Heart right ventricle (tissue), 16 donors: ENCODE measurements at places on chromosomes 13 and 19. TPM values are rescaled to one million over a fixed set of nuclear protein-coding genes. Genes with fewer than 3 reads are reported as not detected.

Gene NCAN
- not detected for polyA plus RNA-seq

Gene SCEL
- polyA plus RNA-seq = not detected

Gene NLRP7
- polyA plus RNA-seq = not detected

Gene SYCN
- polyA plus RNA-seq = not detected

Gene ZNF729
- polyA plus RNA-seq = not detected

Gene OR7D2
- polyA plus RNA-seq = not detected

Gene GPATCH1
- polyA plus RNA-seq = 4.1 TPM

Gene MBD3L2
- not detected for polyA plus RNA-seq

Gene CGB3
- polyA plus RNA-seq = not detected

Gene TMEM238
- not detected for polyA plus RNA-seq

Gene DENND1C
- 1.1 TPM for polyA plus RNA-seq

Gene FCER2
- polyA plus RNA-seq = 0.44 TPM

Gene LGALS14
- not detected for polyA plus RNA-seq

Gene SIAH3
- polyA plus RNA-seq = under 0.01 TPM
